ENCODE measurements at places on chromosomes 4 and X.

GRCh38 chr4:6329478-6330383, 60.1 kb downstream of the WFS1 start:
- no peak for DNase-seq

DNA sequence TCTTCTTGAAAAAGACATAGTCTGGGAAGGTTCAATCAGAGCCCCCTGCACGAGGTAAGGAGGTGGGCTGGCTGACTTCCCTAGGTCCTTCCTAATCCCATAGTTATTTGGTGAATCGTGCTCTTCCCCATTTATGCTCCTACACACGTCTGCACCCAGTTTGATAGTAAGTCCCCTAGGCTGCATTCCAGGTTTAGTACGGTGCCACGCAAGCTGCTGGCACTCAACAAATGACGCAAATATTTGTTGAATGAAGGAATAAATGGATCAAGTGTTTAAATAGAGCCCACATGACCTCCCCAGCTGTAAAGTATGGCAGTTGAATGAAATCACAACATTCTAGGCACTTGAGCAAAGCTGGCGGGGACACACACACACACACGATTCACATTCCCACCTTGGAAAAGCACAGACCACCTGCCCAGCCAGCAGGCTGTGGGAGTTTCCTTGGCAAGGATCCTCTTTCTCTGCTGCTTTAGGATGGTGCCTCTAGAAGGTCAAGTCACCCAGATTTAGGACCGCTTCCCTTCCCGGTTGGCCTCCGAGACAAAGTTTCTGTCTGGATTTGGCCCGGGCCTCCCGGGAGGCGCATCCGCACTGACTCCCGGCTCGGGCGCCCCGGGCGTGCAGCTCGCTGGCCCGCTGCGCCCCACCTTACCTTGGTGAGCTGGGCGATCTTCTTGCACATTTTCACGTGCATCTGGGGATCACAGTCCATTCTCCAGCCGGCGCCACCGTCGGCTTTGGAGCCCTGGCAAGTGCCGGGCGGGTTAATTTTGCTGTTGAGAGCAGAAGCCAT, 721 bp downstream of the FAM184B start:
- no peak for DNase-seq

- peak; percentile 21 for DNase-seq
Measured at GRCh38 chrX:40281336-40282005, 183.7 kb upstream of the BCOR start.

- no peak for DNase-seq
Measured at GRCh38 chr4:53932796-53933610, 131.4 kb downstream of the CHIC2 start.
